ENCODE measurements at places on chromosomes 12 and 14. TPM values are rescaled to one million over a fixed set of nuclear protein-coding genes. Genes with fewer than 3 reads are reported as not detected.

The FGF6 gene
- total RNA-seq, result not detected

The AMIGO2 gene
- 61.7 TPM for total RNA-seq

The GLS2 gene
- 4.5 TPM for total RNA-seq

DNA sequence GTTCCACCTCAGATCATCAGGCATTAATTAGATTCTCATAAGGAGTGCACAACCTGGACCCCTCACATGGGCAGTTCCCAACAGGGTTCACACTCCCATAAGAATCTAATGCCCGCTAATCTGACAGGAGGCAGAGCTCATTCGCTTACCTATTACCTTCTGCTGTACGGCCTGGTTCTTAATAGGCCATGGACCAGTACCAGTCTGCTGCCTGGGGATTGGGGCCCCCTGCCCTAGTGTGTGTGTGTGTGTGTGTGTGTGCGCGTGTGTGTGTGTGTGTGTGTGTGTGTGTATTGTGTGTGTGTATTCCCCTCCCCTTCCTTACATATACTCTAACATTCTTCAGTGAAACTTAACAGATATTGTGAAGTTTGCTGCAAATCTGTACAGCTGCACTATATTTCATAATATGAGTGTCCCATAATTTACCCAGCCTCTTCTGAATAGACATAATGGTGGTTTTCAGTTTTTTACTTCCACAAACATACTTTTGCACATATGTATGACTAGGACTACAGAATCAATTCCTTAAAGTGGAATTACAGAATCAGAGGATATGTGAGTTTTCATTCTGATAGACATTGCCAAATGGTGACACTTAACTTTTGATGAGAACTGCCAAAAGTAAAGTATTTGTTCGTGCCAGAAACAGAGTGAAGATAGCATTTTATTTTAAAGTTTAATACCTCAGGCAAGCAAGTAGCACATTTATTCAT lies 205.2 kb upstream of the EEA1 start:
- DNase-seq, result no peak

GRCh38 chr12:19925841-19926240 lies 442.5 kb upstream of the PDE3A start:
- no peak for DNase-seq

DNA sequence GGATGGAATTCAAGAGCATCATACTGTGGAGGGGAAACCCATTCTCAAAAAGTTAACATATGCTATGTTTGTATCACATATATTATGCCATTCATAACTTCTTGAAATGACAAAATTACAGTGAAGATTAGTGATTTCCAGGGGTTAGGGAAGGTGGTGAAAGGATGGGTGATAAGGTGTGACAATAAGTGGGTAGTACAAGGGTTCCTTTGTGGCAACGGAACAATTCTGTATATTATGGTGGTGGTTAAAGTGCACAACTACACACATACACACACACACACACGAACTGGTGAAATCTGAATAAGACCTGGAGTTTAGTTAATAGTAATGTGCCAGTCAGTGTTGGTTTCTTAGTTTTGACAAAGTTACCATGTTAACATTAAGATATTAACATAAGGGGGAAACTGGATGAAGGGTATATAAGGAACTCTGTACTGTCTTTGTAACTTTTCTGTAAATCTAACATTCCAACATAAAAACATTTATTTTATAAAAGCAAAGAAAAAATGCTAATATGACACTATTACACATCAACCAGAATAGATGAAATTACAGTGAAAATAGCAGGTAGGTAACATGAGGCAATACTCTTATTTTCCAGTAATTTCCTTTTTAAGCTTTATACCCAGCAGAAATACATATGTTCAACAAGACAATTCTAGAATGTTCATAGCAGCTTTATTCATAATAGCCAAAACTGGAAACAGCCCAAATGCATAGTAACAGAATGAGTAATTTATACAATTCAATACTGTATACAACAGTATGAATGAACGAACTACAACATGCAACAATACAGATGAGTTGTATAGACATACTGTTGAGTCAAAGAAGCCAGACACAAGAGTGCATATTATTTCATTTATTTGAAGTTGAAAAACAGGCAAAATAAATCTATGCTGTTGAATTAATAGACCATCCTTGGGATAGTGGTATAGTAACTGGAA lies 44.0 kb upstream of the OR5AU1 start:
- no peak for DNase-seq

- DNase-seq, result no peak
These were observed 49.6 kb downstream of the GRIP1 start for GRCh38 chr12:66629138-66629870.

DNA sequence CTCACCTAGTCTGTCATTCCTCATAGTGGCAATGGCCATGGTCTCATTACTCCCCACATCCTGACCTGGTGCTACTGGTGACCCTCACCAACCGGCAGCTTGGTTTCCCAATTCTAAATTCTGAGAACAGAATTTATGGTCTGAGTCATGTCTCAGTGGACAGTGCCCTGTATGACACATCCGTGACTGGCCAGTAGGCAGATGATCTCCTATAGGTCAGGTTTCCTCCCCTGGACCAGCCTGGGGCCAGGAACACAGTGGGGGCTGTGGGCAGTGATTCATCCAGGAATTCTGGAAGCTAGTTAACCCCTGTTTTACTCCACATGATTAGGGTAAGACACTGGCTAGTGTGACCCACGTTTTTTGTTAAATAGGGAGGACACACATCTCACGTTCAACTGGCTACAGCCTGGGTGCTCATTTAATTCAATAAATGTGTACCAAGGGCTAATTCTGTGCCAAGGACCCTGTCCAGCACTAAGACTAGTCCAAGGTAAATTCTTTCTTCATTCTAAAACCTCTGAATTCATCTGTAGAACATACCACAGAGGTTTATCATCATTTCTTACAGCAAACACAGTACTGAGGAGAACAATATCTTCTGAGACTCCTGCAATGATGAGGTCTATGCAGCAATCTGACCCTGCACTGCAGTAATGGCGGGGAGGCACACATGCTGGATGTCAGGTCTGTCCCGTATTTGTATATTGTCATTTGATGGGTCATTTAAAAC lies 249.6 kb upstream of the TBX3 start:
- DNase-seq, result no peak

All from ureter (tissue), 1 donor.